ENCODE measurements at places on chromosomes 13 and 19.

DNA sequence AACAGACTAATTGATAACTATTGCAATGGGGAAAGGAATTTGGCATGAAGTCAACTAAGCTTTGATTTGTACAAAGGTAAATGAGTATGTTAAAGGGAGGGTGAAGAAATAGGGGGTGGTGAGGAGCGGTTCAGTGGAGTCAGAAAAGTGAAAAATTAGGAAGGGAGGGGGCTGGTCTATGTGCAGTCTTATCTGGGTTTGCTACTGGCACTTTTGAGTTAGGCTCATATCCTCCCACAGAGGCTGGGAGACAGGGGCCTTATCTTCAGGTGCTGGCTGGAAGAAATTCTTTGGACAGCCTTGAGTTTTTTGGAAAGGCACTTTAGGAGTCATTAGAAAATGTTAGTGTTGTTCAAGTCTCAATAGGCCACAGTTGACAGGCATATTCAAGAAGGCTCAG is 11.1 kb downstream of the ZNF302 start:
- no peak for DNase-seq

GRCh38 chr13:48317511-48318376 is 14.2 kb downstream of the RB1 start:
- no peak for DNase-seq

GRCh38 chr19:32581705-32582179 is 752 bp downstream of the PDCD5 start:
- DNase-seq = no peak

- no peak for DNase-seq
Observed at GRCh38 chr13:48594096-48594815, 59.5 kb upstream of the CYSLTR2 start.

DNA sequence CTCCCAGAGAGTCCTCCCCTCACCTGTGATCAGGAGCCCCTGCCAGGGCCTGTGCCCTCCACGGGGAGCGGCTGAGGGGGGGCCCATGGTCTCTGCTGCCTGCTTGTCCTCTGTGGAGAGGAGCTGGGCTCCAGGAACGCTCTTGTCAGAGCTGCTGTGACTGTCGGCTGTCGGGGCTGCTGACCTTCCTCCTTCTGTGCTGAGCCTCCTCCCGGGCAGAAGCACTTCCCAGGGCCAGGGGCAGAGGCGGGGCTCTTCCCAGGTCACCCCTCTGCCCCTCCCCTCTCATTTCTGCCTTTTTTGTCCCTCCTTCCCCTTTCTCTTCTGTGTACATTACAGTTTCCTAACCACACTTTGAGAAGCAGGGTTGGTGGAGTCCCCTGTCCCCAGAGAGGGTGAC is at the start of gene CEACAM4:
TSS of gene CEACAM4 (minus strand) at position 198 of the 400 bp plus-strand sequence. CDS start at position 87, 111 bp downstream.
- no peak for DNase-seq

Measured in T-helper 1 cell (primary cell).